RPMI8226 (cell line): ENCODE measurements at places on chromosomes 5 and 9.

DNA sequence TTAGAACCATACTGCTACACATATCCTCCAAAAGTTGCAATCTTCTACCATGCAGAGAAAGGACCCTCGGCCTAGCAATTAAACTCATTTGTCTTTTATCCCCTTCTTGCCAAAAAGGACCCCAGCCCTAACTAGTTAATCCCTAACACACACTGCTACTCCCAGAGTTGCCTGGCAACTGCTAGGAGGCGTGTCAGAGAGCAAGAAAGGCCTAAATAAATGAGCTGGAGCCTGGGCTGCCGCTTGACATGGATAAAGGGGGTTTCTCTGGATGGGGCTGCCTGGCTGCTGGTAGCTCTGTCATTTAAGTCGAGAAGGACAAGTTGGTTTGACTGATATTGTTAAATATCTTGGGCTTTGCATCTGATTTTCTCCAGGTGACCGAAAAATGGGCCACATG, 194.8 kb downstream of the CRB2 start:
- DNase-seq = no peak

- DNase-seq = peak; percentile 53
Observed at GRCh38 chr9:133535306-133535877, 888 bp downstream of the ADAMTSL2 start.

- no peak for DNase-seq
Observed at GRCh38 chr5:158952951-158953350, 146.8 kb downstream of the EBF1 start.

GRCh38 chr5:102778478-102778877, 23.4 kb downstream of the PAM start:
- DNase-seq = no peak

- DNase-seq = no peak
Observed at GRCh38 chr5:36904677-36905076, 28.1 kb downstream of the NIPBL start.

GRCh38 chr5:173662581-173663351, 46.3 kb upstream of the BOD1 start:
- no peak for DNase-seq

DNA sequence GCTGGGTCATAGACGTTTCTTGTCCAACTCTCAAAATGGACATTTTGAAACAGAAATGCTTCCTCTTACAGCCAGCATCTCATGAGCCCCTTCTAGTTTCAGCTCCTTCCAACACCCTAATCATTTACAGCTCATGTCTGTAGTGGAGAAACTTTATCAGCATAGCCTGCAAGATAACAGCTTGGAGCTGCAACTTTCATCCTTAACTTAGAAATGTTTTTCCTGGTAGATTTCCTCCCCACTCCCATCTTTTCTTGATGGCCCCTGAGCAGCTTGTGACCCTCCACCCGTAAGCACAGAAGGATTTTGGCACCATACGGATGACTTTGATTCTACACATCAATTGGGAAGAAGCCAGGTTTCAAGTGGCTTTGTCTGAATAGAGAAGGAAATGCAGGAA, 53.5 kb upstream of the TGFBR1 start:
- no peak for DNase-seq

DNA sequence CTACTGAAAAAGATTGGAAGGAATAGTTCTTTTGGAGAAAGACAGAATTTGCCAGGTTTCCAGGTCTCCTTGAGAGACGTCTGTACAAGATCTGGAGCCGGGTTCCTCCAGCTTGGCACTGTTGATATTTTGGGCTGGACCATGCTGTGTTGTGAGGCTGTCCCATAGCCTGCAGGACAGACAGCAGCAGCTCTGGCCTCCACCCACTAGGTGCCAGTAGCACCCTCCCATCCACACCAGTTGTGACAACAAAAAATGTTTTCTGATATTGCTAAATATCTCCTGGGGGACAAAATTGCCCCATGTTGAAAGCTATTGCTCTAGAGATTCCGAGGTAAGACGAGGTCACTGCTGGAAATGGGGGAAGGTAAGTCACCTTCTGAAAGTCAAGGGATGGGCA, 287.7 kb upstream of the DAP start:
- no peak for DNase-seq

- no peak for DNase-seq
Observed at GRCh38 chr9:8725635-8726034, 926.1 kb upstream of the DMAC1 start.

GRCh38 chr5:157245476-157245875, 20.4 kb upstream of the CYFIP2 start:
- DNase-seq = no peak

GRCh38 chr9:14899815-14900193, 10.4 kb downstream of the FREM1 start:
- DNase-seq = no peak

- DNase-seq = no peak
Observed at GRCh38 chr5:172841-173251, 18.4 kb upstream of the LRRC14B start.

DNA sequence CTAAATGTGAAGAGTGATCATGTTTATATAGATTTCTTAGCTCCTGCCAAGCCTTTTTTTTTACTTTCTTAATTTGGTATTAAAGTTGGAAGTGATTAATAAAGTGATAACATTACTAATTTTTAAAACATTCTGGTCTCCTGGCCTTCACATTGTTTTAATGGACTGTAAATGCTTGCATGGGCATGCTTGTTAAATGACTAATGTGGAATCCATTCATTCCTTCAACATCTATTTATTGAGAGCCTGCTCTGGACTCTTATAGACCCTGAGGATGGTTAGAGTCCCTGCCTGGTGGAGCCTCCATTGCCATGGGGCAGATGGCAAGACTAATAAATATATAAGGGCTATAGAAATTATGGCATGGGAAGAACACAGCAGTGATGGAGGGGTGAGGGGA, 103.5 kb downstream of the NTRK2 start:
- no peak for DNase-seq

DNA sequence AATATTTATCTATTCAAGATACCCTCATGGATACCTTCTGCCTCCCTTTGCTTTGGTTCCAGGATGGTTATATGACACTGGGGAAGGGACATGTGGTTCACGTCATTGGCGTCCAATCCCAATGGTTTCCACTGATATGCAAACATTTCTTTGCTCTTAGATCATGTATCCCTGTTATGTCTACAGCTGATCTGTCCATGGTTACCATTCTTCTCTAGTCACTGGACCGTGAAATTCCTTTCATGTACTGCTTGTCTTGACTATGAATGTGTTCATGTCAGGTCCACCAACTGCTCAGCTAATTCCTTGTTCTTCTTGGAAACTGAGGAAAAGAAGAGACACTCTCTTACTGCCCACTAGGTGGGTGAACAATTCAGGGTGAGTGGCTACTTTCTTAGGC, 391.1 kb upstream of the ZNF608 start:
- DNase-seq = no peak

- DNase-seq = peak; percentile 61
Observed at GRCh38 chr9:112348257-112349007, 15.0 kb upstream of the PTBP3 start.

DNA sequence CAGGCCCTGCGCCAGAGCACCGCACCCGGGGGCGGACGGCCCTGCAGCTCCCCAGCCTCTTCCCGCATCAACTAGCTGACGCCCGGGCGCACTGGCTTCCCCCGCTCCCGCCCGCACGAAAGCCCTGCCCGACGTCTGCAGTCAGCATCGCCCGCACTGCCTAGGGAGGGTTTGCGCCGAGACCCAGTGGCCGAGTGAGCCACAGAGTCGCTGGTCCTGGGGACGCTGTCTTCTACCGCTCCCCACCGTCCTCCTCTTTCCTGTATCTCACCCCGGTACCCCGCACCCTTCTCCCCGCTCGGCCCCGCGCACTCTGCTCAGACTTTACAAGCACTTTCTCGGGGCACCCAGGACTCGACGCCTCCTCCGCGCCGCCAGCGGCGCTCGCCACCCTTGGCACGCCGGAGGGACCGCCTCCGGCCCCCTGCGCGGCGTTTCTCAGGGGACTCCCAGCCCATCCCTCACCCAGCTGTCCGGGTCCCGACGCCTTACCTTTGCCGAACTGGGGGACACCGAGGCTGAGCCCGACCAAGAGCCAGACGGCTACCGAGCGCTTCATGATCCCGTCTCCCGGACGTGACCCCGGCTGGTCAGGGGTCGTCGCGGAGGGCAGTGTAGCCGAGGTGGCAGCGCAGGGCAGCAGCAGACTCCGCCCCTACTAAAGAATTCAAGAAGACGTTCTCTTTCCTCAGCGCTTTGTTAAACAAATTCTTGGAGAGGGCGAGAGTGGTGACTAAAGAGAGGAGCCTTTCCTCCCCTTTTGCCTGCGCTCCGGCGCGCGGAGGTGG, 670 bp downstream of the EDIL3 start:
- DNase-seq = peak; percentile 5

DNA sequence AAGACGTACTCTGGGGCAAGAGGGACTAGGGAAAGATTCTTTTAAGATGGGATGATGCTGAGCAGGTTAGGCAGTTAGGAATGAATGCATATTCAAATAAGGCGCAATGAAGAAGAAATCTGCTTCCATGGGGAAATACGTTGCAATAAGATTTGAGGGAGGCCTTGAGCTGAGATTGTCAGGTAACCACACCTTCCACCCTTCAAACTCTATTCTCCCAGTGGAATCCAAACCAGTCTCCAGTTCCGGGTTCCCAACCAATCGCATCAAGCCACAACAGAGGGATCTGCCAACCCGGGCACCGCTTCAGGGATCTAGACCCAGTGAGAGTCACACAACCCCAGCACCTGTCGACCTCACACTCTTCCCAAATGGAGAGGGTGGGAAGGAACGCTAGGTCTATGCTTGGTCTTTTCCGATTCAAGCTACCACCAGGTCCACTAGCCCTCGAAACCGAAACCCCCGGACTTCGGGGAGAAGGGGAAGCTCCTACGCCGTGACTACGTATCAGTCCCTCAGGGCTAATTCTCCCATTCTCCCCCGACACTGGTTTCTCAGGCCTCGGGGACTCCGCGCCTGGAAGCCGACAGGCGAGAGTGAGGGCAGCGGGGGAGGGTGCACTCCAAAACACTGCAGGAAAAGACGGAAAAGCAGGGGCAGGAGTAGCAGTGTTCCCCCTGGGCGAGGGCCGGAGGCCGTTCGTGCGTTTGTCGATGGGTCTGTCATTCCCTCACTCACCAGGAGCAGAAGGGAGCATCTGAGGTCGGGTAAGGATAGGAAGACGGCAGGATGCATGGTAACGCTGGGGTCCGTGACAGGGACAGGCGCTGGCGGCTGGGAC, 534 bp downstream of the ERP44 start:
- peak; percentile 47 for DNase-seq

- DNase-seq = peak; percentile 57
Observed at GRCh38 chr5:26482076-26482809, 556.1 kb downstream of the CDH9 start.

DNA sequence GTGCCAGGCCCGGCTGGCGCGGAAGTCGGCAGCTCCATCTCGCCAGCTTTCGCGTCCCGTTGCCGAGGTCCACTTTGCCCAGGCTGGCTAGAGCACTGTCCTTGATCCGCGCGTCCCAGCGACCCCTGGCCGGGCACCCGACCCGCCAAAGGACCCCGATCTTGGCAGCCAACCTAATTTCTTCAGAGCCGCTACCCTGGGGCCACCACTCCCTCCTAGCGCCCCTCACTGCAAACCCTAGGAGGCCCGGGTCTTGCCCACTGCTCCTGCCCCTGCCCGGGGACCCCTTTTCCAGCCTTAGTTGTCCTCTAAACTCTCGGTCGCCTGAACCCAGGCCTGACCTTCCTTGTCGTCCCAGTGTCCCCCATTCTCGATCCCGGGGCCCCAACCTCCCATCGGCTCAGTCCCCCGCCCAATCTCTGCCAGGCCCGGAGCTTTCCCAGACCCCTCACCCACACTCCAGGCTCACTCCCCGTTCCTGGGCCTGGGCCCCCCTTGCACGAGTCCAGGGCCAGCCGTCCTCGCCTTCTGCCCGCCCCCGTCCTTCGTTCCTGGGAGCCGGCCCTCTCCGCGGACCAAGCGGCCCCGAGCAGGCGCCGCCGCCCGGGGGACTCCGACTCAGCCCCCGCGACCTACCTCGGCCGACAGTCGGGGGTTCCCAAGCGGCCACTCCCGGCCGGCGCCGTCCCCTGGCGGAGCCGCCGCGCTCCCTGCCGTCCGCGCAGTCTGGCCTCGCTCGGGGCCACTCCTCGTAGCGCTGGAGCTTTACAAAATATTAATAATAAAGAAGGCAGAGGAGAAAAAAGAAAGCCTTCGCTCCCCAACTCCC, 701 bp upstream of the LMX1B start:
- DNase-seq = no peak

DNA sequence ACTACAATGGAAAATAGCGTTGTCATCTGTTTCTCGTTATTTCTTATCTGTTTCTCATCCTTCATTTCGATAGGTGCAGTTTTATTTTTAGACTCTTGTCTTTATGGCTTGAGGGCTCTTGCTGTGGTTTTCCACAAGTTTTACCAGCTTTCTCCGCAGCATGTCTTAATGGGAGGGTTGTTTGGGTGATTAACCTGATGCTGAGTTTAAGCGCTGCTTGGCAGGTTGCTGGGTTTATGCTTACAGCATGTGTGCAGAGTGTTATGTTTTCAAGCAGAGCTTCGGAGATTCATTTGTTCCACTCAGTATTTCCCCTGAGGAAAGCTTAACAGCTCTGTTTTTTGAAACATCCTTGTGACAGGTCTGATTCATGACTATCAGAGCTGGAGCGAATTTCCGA, 154.0 kb downstream of the SLC12A2 start:
- no peak for DNase-seq

DNA sequence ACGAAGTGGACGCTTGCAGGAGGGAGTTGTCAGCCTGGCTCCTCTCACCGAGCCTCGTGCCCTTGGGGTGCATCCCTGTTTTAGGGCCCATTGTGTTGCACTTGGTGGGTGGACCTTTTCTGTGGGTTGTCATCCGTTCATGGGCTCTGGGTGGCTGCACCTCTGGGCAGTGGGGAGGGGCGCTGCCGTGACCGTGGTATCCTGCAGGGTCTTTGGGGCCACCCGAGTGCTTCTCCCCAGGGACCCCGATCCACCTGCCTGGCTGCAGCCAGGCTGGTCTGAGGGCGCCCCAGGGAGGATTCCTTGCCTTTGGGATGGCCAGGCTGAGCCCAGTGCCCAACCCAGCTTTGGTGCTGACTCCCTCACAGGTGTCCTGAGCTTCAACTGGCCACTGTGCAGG, 41.0 kb upstream of the UBAC1 start:
- DNase-seq = no peak

GRCh38 chr9:137989999-137990715, 112.6 kb downstream of the CACNA1B start:
- DNase-seq = no peak

DNA sequence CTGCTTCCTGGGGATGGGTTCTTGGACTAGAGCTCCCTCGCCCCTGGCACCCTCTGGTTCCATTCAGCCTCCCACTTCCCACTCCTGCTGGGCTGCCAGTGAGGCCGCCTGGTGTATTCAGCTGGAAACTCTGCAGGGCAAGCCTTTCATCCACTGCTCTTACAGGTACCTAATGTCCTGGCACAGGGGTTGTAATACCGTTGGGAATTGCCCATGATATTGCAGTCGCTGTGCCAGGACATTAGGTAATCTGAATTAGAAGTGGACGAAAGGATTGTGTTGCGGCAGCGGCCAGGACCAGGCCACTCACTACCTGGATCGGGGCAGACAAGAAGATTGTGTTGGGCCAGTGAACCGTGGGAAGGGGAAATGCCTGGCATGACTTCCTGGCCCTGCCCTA, 13.1 kb downstream of the TMOD1 start:
- no peak for DNase-seq
